ENCODE measurements at places on chromosomes 12 and 14.

- DNase-seq: no peak
These were observed 205.9 kb downstream of the KIF21A start for GRCh38 chr12:39237004-39237403.

- no peak for DNase-seq
These were observed 276.7 kb upstream of the SRRM4 start for GRCh38 chr12:118704527-118705241.

GRCh38 chr14:32366986-32367385 lies 37.9 kb downstream of the AKAP6 start:
- no peak for DNase-seq

DNA sequence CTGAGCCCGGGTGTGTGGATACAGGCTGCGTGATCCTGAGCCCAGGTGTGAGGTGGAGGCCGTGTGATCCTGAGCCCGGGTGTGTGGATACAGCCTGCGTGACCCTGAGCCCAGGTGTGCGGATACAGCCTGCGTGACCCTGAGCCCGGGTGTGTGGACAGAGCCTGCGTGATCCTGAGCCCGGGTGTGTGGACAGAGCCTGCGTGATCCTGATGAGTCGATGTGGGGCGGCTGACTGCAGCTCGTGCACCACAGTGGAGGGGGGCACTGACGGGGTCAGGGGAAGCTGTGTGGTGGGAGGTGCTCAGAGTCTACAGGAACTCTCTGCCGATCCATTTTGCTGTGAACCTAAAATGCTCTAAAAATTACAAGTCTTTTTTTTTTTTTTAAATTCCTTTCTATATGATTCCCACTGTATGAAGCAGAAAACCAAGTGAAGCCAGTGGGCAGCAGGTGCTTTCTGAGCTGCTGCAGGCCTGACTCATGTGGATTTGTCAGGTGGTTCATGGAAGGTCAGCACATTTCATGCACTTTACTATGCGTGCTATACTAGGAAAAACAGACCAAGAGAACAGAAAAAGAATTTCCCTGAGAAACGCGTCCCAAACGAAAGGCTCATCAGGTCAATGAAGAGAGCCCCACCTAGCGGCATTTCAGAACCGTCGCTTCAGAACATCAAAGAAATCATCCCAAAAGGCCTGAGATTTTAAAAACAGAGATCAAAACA lies 19.3 kb downstream of the BRF1 start:
- no peak for DNase-seq

- DNase-seq: no peak
These were observed 11.0 kb downstream of the PTGER2 start for GRCh38 chr14:52325126-52325525.

DNA sequence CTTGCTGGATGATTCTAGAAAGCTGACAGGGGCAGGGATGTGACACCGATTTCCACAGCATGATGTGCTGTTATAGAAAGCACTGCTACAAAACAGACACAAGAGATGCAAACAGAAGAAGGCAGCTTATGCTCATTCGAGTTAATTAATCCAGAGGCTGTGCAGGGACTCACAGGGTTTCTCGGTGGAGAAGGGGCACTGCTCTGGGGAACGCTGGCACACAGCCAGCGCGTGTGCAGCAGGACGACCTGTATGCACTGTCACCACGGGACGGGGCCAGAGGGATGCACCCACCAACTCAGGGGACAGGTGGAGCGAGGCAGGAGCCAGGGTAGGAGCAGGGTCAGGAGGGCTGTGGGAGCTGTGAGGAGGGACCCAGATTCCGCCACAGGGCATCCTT lies 143.5 kb downstream of the RIMBP2 start:
- DNase-seq: no peak

GRCh38 chr12:91947459-91947858 lies 198.2 kb downstream of the BTG1 start:
- no peak for DNase-seq

DNA sequence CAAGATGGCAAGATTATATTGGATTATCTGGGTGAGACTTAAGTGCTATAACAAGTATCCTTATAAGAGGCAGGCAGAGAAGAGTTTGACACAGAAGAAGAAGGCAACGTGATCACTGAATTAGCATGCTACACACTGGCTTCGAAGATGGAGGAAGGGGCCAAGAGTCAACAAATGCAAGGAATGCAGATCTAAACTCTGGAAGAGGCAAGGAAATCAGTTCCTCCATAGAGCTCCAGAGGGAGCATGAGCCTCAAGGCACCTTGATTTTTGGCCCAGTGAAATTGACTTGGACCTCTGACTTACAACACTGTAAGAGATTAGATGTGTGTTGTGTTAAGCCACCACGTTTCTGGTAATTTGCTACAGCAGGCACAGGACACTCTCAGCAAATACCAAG lies 536.4 kb upstream of the SEL1L start:
- no peak for DNase-seq

GRCh38 chr14:73180385-73180805 lies 44.1 kb downstream of the PSEN1 start:
- no peak for DNase-seq

GRCh38 chr12:83335748-83336147 lies 649.0 kb downstream of the TMTC2 start:
- no peak for DNase-seq

DNA sequence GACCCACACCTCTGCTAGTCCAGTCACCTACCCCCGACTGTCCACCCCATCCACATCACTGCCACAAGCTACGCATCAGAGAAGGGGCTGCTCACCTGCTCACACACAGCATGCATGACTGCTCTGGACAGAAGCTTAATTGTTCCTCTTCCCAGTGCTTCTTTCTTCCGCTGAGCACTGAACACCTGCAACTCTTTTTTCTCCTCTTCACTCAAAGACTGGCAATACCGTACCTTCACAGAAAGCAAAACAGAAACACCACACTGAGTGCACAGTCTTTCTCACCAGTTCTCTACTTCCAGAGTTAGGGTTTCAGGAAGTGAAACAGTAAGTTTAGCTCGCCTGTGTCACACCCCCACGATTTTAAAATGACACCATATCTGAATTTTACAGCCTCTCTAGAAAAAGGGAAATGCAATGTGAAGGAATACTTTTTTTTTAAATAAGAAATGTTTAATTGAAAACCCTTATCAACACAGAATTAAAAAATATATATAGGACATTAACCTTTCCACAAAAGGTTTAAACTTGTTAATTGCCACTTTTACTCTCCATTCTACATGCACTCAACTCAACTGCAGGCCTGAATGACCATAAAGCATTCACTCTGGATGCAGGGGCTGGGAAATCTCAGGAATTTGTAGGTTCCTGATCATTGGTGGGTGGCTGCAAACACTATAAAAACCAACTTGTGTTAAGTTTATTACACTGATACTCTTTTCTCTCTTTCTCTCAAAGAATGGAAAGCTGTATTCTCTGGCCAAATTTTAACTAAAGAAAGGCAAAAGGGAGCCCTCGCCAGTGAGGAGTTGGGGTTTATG lies 120.0 kb downstream of the PRICKLE1 start:
- DNase-seq: no peak

DNA sequence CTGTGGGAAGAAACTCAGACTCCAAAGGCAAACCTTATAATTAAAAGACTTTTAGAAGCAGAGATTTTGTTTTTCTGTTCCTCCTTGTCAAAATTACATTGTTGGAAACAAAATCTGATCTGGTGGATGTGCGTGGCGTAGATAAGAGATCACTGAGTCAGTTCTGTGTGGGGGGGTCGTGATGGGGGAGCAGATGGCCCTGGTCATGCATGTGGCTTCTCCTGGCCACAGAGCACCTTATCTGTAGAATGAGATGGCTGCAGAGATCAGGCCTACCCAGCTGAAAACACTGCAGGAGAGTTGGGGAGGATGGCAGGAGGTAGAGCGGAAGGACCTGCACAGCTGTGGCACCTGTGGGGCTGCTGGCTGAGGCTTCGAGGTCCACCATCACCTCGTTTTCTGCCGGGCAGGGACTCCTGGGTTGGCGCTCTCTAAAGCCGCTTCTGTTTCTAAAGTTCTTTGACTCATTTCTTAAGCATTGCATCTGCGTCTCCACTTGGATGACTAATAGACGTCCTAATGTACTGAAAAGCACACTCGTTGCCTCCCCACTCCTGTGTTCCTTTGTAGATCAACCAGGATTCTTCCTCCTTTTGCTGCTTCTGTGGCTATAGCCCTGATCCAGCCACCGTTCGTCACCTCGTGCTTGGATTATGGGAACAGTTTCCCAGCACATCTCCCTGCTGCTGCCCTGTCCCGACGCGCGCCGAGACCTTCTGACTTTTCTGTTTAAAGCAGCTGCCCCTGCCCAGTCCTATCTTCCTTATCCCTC lies 93.4 kb downstream of the TSPAN9 start:
- no peak for DNase-seq

DNA sequence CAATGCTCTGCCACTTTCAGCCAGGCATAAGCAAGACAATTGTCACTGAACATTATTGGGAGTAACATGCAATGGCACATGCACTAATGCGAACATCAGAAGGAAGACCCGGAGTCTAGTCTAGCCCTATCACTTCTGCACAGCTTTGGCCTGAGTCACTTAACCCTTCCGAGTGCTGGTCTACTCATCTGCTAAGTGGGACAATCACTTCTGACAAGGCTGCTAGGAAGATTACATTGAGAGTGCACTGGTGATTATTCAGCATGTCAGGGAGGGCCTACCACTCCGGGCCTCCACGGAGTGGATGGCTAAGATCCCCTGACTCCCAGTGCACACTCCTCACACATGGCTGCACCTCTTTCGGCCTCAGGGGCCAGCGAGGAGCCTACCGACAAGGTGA lies 240.9 kb downstream of the DPF3 start:
- DNase-seq: no peak

- no peak for DNase-seq
These were observed 33.1 kb downstream of the IRF2BPL start for GRCh38 chr14:76995279-76996035.

GRCh38 chr14:29232711-29233110 lies 466.1 kb downstream of the FOXG1 start:
- no peak for DNase-seq

DNA sequence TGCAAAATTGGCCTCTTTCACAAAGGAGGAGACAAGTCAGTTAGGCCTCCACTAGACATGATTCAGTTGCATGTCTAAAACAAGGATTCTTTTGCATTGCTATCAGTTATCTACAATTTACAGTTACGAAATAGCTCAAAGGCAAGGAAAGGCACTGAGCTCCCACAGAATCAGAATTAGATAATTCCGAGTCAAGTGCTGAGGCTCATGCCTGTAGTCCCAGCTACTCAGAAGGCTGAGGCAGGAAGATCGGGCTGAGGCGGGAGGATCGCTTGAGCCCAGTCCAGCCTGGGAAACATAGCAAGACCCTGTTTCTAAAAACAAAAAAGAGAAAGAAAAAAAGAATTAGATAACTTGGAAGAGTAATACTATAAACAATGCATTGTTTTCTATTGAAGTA lies 12.3 kb upstream of the RTRAF start:
- DNase-seq: no peak

GRCh38 chr14:51382506-51382905 lies 142.5 kb downstream of the TMX1 start:
- DNase-seq: no peak

GRCh38 chr12:105993766-105994555 lies 144.8 kb downstream of the NUAK1 start:
- DNase-seq: no peak

DNA sequence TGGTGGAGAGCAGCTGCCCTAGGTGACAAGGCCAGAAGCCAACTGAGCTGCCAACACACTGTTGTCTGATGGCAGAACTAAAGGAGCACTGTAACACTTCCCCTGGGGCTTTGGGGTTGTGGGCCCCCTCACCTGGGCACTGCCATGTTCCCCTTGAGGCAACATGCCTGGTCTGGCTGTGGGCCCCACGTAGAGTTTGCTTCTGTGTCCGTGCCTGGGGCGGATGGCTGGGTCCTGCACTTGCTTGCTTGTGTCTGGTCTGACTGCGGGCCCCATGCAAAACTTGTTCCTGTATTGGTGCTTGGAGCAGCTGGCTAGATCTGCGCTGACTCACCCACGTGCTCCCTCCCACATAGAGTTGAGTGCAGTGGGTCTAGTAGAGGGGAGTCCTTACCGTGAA lies 78.4 kb downstream of the MNAT1 start:
- DNase-seq: no peak

GRCh38 chr14:81313775-81314429 lies 86.2 kb downstream of the STON2 start:
- DNase-seq: no peak

GRCh38 chr12:116314477-116314876 lies 37.0 kb upstream of the MED13L start:
- no peak for DNase-seq

DNA sequence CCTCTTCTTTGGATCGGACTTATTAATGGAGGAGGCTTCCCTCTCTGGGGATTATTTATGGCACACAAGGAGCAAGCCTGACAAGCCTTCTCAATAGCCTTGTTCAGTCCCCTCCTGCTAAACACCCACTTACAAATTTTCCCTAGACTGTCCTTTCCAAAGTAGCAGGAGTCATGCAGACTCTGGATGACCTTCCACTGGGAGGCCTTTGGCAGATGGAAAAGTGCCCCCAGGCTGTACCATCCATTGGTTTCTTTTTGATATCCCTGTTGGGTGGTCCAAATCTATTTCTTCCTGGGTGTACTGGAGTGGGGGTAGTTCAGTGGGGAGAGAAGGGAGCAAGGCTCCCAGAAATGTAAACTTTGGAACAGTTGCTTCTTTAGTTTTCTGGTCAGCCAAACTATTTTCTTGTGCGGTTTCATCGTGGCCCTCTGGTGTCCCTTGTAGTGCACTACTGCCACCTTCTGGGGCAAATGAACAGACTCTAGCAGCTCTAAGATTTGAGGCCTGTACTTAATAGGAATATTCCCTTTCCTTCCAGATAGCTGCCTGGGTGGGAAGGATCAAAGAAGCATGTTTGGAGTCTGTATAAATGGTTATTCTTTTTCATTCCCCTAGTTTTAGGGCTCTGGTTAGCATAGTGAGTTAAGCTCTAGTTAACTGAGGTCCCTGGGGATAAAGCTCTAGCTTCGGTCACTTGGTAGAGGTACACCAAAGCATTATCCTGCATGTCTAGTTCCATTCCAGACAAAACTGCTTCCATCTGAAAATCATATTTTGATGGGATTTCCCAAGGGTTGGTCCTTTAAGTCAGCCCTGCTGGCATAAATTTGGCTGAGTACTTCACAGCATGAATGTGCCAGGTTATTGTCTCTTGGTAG lies 409.5 kb downstream of the SLC6A15 start:
- DNase-seq: no peak

DNA sequence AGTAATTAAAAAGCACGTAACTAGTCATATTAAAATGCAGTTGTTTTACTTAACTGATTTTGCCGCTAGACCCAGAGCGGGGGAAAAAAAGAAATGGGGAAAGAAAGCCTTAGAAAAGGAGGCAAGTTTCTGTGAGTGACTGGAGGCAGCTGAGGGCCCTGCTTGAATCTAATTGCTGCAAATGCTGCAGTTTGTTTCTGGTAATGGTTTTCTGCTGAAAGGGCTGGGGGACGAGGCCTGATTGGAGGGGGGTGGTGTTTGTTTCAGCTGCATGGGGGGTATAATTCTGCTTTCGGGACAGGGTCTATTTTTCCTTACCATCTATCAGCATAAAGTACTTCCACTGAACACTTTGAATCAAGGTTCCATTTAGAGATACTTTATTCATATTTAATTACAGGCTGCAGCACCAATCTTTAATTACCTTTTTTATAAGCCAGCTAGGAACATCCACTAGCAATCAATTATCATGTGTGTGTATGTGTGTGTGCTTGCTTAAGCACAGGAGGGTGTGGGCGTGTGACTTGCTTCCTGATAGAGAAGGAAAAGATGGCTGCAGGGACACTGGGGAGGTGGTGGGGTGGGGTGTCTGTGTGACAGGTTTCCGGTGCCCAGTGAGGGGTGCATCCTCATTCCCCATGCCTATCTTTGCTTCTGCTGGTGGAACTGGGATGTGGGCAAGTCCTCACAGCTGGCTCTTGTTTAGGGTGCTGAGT lies 83.4 kb downstream of the ADCK1 start:
- no peak for DNase-seq

GRCh38 chr12:105352052-105352451 lies 21.6 kb downstream of the C12orf75 start:
- no peak for DNase-seq

All from activated CD8-positive, alpha-beta memory T cell treated with anti-CD3 and anti-CD28 coated beads for 4 hours (primary cell).